Activated T-helper 17 cell treated with anti-CD3 and anti-CD28 coated beads, Interleukin-2, amount 50 U/mL, for 72 hours (primary cell): ENCODE measurements at places on chromosomes 1 and 21. TPM values are rescaled to one million over a fixed set of nuclear protein-coding genes. Genes with fewer than 3 reads are reported as not detected.

GRCh38 chr1:115924770-115925169, 51.5 kb upstream of the SLC22A15 start:
- ATAC-seq = no peak

DNA sequence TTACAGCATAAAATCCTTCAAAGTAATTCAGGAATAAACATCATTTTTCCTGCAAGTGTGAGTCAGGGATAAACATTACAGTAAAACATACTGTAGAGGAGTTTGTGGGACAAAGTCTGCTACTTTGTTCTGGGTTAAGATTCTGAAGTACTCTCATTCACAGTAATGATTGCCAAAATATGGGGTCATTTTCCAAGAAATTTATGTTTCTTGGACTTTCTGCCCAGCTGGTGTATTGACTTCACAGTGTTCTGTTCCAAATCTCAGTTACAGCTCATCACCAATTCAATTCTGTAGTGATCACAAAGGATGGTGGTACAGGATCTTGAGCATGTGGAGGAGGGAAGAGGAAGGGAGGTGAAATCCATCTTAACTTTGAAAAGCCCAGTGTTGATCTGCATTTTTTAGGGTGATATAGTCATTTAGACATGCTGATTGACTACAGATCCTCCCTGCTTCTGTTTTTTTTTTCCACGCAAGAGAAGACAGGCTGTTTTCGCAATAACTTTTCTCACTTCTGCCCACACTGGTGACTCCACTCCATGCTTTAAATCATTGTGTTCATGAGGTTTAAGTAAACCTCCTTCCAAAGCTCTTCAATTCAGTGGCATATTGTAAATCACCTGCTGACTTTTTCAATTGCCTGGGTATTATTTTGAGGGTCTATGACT, 60.4 kb upstream of the C1orf53 start:
- ATAC-seq = no peak

- peak; percentile 88 for ATAC-seq
Observed at GRCh38 chr1:197868751-197869489, 33.5 kb upstream of the C1orf53 start.

DNA sequence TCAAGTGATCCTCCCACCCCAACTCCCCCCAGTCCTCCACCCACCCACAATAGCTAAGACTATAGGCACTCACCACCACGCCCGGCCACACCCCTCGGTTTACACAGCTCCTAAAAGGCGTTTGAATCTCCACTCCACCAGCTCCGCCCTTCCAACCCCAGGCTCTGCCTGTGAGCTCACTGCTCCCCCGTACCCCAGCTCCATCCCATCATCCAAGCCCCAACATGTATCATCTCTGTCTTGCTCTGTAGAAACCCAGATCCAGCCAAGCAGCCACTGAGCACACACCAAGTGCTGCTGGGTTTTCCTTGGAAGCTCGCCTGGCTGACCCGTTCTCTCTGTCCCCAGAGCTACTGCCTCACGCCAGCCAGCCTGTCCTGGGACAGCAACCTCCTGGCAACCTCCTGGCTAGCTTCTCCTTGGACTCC, 12.0 kb upstream of the S100A2 start:
- no peak for ATAC-seq

DNA sequence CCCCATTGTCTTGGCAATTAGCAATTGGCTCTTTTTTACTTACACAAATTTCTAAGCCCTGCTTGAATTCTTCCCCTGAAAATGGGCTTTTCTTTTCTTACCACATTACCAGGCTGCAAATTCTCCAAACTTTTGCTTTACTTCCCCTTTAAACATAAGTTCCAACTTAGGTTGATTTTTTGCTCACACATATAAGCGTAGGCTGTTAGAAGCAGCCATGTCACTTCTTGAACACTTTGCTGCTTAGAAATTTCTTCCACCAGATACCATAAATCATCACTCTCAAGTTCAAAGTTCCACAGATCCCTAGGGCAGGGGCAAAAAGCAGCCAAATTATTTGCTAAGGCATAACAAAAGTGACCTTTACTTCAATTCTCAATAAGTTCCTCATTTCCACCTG, 35.4 kb upstream of the KCNH1 start:
- no peak for ATAC-seq

GRCh38 chr1:227948493-227949260, 945 bp upstream of the WNT9A start:
- ATAC-seq = no peak

DNA sequence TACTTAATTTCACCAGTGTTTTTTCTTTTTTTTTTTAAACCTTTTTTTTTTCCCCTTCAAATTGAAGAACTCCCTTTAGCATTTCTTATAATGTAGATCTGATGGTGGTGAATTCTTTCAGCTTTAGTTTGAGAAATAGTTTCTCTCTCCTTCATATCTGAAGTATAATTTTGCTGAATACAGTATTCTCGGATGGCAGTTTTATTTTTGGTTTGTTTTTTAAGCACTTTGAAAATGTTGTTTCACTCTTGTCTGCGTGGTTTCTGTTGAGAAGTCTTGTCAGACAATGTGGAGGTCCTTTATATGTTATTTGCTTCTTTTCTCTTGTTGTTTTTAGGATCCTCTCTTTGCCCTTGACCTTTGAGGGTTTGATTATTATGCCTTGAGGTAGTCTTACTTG, 135.1 kb downstream of the RPS6KC1 start:
- no peak for ATAC-seq

DNA sequence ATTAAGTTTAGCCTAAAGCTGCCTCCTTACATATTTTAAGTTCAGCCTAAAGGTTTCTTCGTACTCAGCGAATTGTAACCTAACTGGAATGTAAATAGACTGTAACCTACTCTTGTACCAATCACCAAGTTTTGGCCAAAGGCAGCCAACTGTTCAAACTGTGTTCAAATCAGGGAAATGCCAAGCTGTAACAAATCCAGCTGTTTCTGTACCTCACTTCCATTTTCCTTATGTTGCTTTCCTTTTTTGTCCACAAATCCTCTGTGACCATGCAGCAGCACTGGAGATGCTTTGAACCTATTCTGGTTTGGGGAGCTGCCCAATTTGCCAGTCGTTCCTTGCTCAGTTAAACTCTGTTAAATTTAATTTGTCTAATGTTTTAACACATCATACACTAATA, 3.2 kb upstream of the APOBEC4 start:
- ATAC-seq = no peak

Gene OR2T35
- not detected for total RNA-seq

- peak; percentile 37 for ATAC-seq
Observed at GRCh38 chr1:39105841-39106765, 80.0 kb downstream of the NDUFS5 start.

Gene FAM151A
- not detected for total RNA-seq

DNA sequence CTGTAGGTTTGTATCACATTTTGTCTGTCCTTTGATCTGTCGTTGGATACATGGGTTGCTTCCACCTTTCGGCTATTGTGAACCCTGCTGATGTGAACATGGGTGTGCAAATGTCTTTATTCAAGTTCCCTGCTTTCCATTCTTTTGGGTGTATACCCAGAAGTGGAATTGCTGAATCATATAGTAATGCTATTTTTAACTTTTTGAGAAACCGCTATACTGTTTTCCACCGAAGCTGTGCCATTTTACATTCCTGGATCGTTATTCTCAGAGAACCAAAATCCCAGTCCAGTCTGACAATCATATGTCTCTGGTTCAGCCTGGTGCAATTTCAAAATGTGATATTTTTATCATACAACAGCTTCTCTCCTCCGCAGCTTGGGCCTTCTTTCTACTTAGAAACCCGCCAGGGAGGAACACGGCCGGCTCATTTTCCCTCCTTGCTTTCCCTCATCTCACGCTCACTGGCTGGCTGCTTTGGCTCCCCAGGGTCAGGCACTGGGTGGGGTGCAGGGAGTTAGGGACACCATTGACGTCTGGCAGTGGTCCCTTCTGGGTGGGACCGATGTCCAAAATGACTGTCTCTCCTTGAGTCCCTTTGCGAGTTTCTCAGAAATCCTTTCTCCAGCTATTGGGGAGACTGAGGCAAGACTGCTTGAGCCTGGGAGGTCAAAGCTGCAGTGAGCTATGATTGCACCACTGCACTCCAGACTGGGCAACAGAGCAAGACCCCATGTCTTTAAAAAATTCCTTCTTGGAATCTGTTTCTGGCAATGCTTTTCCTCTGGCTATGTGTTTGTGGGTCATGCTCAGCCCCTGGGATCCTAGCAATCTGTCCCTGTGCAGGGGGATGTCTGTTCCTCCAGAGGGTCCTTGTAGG, 73.5 kb upstream of the AKT3 start:
- ATAC-seq = no peak

Gene DMRTA2
- total RNA-seq = not detected

DNA sequence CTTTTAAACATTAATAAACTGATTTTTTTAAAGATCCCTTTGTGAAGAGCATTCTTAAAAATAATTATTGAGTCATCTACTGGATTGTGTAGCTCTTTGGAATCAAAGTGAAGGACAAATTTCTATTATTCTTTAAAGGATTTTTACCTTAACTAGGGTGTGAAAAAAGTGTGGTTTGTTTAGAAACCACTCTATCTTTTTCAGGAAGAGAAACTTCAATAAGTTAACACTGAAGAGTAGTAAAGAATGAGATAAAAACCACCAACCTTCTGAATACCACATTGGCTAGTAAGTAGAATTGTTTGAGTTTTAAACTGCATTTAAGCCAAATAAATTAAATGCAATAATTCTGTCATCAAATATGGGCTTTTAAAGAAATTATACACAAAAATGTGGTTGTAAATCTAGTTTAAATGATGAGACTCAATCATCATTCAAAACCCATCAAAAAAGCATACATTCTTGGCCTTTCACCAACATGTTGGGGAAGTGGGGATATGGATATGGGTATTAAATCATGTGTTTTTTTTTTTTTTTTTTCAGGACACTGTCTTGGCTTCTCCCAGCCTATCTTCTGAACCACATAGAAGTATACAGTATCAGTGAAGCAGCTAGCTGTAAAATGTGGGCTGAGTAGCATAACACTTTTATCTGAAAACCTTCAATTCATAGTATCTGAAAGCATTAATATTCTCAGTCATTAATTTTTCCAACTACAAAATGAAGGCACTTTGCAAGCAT, 4.8 kb downstream of the S1PR1 start:
- no peak for ATAC-seq

DNA sequence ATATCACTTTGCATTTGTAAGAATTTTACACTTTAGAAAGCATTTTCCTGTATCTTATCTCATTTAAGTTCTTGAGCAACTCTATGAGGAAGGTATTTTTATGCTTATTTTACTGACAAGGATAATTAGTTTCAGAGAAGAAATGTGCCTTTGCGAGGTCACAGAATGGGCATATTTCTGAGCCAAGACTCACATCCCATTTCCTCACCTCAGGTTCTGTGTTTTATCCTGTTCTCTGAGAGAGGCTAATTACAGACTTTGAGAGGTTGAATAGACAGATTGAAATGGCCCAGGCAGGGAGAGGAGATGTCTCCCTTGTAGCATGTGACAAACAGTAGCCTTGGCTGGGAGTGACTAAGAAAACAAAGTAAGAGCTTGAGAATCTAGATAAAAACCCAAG, 39.1 kb upstream of the ZC3H11B start:
- no peak for ATAC-seq

Gene GJA4
- not detected for total RNA-seq

GRCh38 chr1:83999316-83999819, 436 bp upstream of the TTLL7 start:
- peak; percentile 90 for ATAC-seq
